ENCODE measurements at places on chromosomes 7 and 10. TPM values are rescaled to one million over a fixed set of nuclear protein-coding genes. Genes with fewer than 3 reads are reported as not detected.

Gene SORCS3
- not detected for total RNA-seq

Gene NEUROD6
- total RNA-seq, result not detected

Gene C10orf67
- total RNA-seq, result not detected

Gene DGKI
- not detected for total RNA-seq

Gene MRPS33
- 16.8 TPM for total RNA-seq

Data from tracheal epithelial cell (primary cell).